Body of pancreas (tissue), 4 donors: ENCODE measurements at places on chromosomes 3 and 15.

- no peak for DNase-seq
Observed at GRCh38 chr15:68420186-68420684, 11.7 kb downstream of the ITGA11 start.

DNA sequence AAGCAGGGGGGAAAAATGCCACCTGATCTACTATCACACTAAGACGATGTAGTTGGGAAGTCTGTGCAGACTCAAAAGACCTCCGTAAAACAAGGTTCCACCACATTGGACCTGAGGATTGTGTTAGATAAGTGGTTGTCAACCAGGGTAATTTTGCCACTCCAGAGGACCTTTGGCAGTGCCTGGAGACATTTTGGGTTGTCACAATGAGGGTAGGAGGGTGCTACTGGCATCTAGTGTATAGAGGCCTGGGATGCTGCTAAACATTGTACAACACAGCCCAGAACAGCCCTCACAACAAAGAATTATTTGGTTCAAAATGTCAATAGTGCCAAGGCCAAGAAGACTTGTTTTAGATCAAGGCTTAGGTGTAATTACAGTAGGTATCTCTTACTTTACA, 14.6 kb upstream of the ZBED2 start:
- DNase-seq: no peak

DNA sequence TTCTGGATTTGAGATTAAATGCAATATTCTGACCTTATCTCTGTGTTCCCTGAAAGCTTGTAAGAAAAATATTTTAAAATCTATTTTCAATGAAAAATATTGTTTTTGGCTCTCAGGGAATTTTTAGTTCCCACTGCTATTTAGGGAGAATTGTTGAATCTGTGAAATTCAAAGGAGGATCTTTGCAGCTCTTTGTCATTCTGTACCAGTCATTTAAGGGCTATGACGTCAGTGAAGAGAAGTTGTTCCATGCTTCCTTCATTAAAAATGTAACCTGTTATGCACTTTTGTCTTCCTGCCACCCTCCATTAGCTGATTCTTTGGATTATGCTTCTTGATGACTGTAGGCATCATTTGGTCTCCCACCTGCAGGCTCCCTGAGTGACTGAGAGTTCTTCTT, 427.8 kb upstream of the C2CD4B start:
- no peak for DNase-seq

DNA sequence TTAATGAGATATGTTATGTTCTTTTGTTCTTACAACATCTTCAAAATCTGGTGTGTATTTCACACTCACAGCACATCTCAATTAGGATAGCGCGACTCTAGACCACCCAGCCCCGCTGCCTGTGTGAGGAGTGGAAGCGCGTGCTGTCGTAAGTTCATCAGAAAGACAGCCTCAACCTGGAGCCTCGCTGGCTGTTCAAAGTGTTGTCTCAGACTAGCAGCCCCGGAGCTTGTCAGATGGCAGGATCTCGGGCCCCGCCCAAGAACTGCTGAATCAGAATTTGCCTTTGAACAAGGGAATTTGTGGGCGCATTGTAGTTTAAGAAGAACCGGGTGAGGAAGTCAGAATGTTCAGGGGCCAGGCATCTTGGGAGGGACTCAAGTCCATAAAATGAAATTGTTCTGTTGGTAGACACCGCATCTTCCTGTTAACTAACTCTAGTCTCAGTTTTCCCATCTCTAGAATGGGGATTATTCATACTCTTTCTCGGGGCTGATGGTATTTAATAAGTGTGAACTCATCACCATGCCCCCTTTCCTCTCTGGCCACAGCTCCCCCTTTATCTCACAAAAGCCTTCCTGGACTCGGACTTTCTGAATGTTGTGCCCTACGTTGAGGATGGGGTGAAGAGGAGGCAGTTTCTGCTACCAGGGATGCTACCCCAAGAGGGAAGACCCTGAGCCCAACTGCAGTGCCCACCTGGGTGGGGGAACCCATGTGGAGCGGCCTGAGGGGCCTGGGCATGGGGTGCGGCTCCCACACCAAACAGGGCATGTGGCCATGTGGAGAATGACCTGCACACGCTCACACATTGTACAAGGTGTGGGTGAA, 40.4 kb downstream of the BHLHE40 start:
- DNase-seq: peak; percentile 11

- peak; percentile 66 for DNase-seq
Observed at GRCh38 chr15:88648357-88649214, 9.8 kb downstream of the ISG20 start.
